ENCODE measurements at places on chromosomes 2 and 18.

- DNase-seq, result no peak
Observed at GRCh38 chr2:70357684-70358071, 55.8 kb upstream of the FAM136A start.

DNA sequence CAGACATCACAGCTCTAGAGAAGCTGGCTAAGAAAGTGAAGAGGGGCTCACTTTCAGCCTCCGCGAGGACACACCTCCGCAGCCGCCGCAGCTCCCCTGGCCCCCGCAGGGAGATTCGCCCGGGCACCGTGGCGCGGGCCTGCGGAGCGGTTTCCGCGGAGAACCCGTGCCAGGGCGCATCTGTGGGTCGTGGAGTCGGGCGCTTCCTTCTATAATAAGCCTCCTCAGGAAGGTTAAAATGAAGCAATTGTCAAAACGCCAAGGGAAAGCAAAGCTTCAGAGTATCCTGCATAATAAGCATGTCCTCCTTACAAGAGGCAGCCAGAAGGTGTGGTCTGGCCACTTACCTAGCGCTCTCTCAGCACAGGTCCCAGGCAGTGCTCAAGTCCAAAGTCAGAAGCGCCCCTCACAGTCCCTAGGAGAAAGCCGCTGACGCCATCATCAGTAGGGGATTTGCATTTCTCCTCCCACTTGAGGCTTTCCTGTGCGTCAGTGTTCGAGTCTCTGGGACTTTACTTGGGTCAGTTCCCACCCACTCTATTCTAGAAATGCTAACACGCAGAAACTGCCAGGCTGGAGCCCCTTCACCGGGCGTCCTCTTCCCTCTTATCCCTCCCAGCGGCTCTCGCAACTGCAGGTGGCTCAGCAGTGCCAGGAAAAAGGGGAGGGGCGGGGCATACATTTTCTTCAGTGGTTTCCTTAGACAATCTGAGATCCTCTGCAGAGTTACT is at the start of gene STAT4:
Gene STAT4 (minus strand): TSS at position 395 of the 731 bp plus-strand sequence. CDS start 2,791 bp downstream, outside the sequence.
- DNase-seq, result peak; percentile 71

DNA sequence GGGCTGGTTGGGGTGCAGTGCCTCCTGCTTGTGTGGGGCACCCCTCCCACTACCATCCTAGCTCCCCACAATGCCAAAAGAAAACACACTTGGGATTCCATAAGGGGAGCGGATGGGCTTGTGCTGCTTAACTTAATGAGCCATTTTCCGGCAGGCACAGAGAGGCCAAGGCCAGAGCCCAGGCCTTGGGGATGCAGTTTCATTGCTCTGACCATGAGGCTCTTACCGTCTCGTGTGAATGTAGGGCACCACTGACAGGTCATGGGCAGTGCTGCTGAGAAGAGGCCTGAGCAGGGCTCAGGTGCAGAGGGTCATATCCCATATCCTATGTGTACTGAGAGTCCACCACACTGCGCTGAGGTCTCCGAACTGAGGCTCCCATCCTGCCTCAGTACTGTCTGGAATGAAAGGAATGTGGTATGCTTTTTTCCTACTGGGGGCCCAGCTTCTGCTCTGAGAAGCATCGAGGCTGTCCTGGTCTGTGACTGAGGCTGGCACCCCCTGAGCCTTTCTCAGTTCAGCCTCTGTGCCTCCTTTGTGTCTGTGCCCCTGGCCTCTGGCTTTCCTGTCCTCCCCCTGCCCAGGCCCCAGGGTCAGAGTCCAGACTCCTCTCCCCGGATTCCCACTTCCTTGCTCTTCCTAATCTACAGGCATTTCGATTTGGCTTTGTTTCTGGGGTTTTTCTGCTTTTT is 45.2 kb upstream of the MAPRE3 start:
- no peak for DNase-seq

DNA sequence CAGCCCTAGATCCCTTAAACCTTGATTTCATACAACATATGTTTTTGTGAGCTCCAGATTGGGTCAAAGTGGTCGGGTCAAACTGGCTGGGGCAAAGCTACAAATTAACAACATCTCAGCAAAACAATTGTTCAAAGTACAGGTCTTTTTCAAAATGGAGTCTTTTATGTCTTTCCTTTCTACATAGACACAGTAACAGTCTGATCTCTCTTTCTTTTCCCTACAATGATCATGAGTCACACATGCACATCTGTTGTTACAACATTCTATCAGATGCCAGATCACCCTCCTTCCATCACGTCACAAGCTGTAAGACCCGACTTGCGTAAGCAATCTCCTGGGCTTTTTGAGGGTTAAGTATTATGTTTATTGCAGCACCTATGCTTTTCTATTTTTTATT is 55.1 kb downstream of the RHOB start:
- DNase-seq, result no peak

DNA sequence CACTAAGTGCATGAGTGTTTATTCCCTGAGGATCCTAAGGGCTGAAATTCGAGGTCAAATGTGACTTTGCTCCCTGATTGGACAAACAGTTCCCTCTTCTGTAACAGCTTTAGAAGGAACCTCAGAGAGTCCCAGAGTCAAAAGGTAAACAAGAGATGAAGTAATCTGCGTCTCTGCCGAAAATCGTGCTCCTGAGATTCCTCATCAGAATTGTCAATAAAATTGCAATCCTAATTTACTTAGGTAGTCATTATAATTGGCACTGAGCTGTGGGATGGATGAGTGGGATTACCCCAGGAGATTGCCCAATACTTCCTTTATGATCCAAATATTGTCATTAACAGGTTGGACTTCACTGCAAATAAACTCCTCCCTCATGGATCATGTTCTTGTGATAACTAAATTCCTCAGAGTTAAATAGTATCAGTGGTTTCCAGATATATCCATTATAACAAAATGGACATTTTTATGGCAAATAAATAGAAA is 907 bp upstream of the SUCLG1 start:
- DNase-seq, result no peak

DNA sequence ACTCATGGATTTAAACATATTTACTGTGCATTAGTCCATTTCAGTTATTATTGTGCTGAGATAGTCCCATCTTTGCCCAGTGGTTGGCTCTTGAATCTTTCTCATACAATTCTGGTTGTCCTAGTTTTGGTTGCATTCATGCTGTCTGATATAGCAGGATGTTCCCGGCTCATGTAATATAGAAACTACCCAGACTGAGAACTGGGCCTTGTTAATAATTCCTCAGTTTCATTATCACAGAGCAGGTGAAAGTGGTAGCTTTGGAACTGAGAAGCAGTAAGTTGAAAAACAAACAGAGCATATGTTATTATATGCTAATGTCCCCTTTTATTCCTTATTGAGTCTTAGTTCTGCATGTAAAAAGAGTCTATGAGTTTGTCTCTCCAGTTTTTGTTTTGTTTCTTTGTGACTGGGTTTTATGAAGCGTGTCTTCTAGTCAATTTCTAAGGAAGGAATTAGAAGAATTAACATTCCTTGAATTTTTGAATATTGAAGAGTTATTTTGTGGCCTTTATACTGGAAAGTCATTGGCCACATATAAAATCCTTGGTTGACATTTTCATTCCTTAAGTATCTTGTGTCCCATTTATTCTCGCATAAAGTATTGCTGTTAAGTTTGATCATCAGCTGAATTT is 43.3 kb downstream of the EIF5B start:
- no peak for DNase-seq

DNA sequence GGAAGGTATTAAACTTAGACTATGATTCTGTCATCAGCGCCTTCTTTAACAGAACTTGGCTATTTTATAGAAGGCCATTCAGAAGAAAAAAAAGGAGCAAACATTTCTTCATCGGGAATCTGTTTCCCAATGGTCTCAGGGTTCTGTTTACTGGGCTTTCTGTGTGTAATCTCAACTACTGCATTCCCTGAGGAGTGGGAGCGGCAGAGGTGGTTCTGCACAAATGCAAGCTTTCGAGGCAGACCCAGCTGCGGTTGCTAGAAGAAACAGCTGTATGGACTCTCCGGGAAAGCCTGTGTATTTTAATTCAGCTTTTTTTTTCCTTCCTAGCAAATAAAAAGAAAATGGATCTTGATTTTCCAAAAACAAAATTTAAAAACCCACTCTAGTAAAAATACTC is 250.7 kb downstream of the NAPG start:
- DNase-seq, result no peak

- no peak for DNase-seq
Observed at GRCh38 chr18:10930076-10930475, 219.3 kb downstream of the PIEZO2 start.

DNA sequence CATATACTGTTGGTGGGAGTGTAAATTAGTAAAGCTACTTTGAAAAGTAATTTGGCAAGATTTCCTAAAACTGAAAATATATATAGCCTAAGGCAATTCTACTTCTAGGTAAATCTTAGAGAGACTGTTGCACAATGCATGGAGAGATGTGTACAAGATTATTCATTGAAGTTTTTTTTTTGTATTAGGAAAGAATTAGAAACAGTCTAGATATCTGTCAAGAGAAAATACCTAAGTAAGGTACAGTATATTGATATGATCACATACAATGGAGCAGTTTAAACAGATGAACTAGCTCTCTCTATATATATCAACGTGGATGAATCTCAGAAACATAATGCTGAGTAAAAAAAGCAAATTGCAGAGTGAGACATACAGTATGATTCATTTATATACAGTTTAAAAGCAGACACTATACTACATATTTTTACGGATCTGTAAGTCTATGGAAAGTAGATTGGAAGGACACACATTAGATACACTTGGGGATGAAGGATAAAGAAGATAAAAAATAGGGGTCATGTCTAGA is 59.3 kb upstream of the ACVR1 start:
- no peak for DNase-seq

- DNase-seq, result no peak
Observed at GRCh38 chr2:64203858-64204632, 59.8 kb upstream of the PELI1 start.

DNA sequence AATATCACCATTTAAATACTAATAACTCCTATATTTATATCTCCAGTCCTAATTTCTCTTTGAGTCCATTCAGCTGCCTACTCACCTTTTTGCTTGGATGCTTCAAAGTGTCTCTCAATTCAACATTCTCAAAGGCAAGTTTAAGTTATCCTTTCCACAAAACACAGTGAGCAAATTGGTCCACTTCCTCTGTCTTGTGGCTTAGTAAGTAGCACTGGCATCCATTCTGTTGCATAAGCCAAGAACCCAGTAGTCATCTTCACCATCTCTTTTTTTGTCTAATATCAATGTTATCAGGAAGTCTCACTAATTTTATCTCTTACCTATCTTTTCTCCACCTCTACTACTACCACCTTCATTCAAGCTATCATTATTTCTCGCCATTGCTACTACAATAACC is 27.4 kb upstream of the IL1RL1 start:
- no peak for DNase-seq

DNA sequence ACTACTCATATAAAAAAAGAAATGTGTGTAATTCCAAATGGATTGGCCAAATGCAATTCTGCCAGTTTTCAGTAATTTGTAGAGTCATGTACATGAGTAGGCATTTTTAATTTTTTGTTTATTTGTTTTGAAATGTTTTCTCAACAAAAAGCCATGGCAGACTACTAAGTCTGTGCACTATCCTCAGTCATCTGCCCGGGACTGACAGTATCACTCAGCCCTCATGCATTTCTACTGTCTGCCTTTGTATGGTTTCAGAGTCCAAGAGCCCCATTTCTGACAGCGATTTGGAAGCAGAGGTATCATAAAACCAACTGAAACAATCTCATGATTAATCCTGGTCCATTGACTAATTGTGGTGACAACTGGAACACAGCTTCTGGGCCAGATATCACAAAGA is 109.9 kb upstream of the NYAP2 start:
- no peak for DNase-seq

GRCh38 chr2:210452194-210452593 is 24.4 kb downstream of the LANCL1 start:
- DNase-seq, result no peak

GRCh38 chr2:195438692-195439091 is 218.3 kb upstream of the SLC39A10 start:
- DNase-seq, result no peak

- no peak for DNase-seq
Observed at GRCh38 chr2:24176326-24176725, 1.5 kb downstream of the FAM228A start.

DNA sequence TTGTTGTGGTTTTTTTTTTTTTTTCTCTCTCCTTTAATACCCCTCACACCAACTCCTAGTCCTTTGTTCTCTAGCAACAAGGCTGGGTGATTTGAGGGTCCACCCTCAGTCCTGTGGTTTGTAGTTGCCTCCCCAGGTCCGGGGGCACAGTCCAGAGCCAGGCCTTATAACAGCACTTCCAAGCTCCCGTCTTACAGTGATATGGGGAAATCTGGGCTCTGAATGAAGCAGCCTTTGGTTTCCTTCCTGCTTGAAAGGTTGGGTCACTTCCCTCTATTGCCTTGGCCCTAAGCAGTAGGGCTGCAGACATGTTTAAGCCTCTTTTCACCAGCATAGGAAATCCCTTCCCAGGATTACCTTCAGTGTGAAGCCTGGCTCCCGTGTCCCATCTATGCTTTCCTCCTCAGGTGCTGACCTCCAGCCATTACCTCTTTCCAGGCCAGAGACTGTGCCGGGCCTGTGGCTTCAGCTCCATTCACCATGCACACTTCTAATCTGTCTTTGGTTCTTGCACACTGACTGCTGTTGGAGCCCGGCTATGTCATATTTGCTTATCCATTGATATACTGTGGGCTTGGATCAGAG is 21.2 kb upstream of the NTSR2 start:
- DNase-seq, result no peak

GRCh38 chr2:231934441-231935206 is 8.4 kb upstream of the NPPC start:
- no peak for DNase-seq

GRCh38 chr2:109604597-109604996 is 9.2 kb downstream of the SEPTIN10 start:
- no peak for DNase-seq

DNA sequence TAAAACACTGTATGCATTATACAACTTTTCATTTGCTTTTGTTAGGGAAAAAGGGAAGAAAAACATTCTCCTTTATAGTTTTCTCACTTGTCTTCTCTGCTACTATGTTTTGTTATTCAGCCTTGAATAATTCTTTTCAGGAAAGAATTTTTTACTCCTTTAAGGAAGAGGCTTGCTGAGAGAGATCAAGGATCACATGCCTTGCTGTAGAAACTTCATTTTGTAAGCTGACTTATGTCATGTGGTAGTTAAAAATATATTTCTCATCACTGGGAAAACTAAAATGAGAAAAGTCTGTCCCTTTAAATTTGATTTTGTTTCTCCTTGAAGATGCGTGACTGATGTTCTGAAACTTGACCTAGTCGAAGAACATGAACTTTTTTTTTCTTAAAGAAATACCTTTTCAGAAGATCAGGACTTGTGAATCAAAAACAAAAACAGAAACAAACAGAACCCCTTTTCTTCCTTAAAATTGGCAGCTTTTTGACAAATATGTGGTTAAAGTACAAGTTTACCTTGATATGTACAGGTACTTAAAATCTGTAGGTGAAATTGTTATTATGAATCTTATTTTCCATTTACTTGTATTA is 145.1 kb downstream of the COMMD1 start:
- no peak for DNase-seq
